Panc1 (cell line): ENCODE measurements at places on chromosomes 4 and X.

DNA sequence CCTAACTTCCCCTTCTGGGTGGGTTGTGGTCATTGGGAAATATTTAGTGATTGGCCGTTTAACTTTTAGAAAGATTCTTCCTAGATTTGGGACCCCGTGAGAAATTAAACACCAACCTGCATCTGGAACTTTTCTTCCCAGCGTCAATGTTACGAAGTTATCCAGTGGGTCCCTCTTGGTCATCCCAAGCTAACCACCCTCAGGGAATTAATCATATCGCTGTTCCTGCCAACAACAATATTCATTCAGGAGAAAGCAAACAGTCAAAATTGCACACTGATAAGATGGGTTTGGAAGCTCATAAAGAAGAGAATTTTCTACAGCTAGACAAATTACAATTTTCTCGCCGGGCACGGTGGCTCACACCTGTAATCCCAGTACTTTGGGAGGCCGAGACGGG, 121.2 kb upstream of the STX18 start:
- DNase-seq = no peak

- no peak for DNase-seq
These were observed 119.4 kb upstream of the FAM9B start for GRCh38 chrX:9153300-9153699.

- DNase-seq = no peak
These were observed 130.5 kb downstream of the PPA2 start for GRCh38 chr4:105343146-105343931.

DNA sequence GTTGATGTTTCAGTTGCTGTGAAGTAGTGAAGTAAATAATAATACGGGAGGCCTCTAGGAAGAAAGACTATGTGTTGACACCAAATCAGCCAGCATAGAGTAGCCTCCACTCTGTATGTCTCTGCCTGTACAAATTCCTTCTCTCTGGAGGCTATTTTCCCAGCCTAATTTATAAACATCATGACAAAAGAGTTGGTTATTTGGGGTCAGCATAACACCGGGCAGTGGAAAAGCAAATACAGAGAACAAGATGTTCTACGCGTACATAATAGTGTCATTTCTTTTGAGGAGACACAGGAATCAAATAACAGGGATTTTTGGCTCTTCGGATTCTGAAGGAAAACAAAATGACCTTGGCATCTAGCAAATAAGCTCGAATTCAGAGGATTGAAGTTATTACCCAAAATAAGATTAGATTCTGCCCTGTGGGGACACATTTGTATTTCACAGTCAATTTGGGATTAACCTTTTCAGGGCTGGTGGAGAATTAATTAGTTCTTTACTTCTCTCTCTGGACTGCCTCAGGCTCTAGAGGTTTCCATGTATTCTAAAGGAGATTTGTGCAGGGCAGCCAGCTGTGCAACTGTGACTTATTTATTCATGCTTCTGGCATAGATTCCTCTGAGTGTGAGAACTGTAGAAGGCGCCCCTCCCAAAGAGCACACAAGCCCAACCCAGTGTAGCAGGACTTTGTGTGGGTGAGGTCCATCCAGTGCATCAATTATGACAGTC, 14.1 kb upstream of the SYTL4 start:
- no peak for DNase-seq

DNA sequence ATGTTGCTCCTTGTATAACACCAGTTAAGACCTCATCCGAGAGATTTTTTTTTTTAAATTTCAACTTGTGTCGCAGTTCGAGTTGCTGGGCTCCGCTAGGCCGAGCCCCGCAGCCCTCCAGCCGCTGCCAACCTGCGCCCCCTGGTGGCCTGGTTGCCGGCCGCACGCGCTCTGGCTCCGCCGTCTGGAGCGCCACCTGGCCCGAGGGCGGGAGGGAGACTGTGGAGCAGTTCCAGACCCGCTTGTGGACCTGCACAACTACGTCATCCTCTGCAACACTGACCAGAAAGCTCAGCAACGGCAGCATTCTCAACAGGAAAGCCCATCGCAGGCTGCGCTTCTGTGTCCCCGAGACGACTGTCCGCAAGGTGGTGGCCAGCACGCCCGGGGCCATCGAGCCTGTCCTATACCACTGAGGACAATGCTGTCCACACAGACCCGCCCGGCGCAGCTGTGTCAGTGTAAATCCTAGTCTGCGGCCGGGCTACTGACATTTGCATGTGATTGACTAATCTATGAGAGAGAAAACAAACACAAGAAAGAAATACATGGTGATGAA, 39.1 kb downstream of the ARL9 start:
- peak; percentile 52 for DNase-seq

DNA sequence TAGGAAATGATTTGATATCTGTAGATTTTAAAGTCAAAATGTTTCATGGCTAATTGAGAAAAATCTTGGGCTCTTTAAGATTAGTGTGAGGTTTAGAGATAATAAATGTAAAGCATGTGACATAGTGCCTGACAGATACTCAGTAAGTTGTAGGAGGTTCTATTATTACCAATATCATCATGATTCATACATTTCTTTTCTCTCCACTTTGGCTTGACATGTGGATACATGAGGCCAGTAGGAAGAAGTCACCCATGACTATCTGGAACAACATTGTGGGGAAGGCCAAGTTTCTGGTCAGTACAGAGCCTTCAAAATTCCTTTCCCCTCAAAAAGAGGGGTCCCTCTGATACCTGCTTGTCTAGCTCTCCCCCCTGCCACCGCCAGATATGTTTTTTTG, 91.2 kb upstream of the SORBS2 start:
- DNase-seq = no peak

- no peak for DNase-seq
These were observed 98.0 kb downstream of the PTTG2 start for GRCh38 chr4:38058151-38058550.
